Activated naive CD4-positive, alpha-beta T cell treated with anti-CD3 and anti-CD28 coated beads, Interleukin-2, amount 50 U/mL, for 16 hours (primary cell): ENCODE measurements at places on chromosomes 16 and 17.

DNA sequence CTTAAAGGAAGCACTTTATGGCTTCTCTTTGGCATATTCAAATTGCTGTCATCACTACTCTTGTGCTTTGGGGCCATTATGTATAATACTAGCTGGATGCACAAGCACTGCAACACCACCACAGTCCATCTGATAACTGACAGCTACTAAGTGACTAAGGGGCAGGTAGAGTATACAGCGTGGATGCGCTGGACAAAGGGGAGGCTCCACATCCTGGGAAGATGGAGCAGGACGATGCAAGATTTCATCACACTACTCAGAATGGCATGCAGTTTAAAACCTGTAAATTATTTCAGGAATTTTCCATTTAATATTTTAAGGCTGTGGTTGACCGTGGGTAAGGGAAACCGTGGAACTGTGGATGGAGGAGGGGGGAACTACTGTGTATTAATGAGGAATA, 25.0 kb downstream of the MPRIP start:
- DNase-seq = no peak

- no peak for DNase-seq
These were observed 15.4 kb downstream of the GPT2 start for GRCh38 chr16:46899443-46900143.

DNA sequence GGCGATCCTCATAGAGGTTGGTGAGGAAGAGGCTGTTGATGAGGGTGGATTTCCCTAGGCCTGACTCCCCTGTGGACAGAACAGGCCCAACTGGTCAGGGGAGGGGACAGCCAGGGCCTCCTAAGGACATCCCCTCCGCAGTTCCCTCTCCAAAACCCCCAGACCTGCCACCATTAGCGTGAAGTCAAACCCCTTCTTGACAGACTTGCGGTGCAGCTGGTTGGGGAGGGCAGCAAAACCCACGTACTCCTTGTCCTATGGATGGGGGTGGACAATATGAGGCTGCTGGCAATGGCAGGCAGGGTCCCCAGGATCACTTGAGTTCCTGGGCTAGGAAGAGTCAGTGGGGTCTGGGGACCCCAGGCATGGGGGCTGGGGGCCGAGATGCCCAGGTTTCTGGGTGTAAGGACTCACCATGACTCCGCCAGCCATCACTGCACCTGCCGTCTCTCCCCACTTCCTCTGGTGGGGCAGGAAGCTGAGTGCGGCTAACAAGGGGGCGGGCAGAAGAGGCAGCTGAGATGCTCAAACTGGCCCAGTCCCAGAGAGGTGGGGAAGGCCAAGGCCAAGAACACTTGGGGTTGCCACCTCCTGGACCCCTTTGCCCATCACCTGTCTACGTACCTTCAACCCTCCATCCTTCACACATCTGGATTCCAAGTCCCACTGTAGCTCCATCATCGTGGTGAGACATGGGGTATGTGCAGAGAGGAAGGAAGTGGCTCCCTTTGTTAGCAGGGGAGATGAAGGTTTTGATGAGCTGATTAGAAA, at the start of gene SEPTIN1:
Gene SEPTIN1 (minus strand): TSS at position 451 of the 771 bp plus-strand sequence. CDS start 19 bp downstream, at position 432.
- DNase-seq = peak; percentile 73

- DNase-seq = no peak
These were observed 163.8 kb upstream of the TBX2 start for GRCh38 chr17:61235827-61236197.

DNA sequence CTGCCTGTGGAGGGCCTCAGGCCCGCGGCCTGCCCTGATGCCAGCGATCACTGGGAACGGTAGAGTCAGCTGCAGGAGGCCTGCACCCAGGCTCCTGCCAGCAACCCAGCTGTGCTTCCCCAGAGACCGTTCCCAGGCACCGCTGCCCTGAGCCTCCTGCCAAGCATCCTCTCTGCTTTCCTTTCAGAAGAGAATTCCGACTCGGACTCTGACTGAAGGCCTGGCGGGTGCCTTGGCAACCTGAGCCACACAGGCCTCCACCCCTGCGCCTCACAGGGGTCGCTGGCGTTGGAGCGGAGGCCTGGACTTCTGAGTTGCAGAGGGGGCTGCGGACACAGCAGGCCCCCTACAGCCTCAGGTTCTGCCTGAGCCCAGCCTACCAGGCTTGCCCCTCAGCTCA, 7.9 kb downstream of the CMTM3 start:
- DNase-seq = no peak

DNA sequence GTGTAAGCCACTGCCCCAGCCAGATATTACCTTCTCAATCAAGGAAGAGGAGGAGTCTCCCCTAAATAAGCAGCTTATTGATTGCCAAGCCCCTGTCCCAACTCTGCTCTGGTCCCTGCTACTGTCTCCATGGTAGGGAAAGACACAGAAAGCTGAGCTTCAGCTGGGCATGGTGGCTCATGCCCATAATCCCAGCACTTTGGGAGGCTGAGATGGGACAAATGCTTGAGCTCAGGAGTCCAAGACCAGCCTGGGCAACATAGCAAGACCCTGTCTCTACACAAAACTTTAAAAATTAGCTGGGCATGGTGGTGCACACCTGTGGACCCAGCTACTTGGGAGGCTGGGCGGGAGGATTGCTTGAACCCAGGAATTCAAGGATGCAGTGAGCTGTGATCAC, 6.6 kb downstream of the JUP start:
- DNase-seq = no peak

GRCh38 chr16:52770828-52771227, 223.9 kb upstream of the TOX3 start:
- no peak for DNase-seq

DNA sequence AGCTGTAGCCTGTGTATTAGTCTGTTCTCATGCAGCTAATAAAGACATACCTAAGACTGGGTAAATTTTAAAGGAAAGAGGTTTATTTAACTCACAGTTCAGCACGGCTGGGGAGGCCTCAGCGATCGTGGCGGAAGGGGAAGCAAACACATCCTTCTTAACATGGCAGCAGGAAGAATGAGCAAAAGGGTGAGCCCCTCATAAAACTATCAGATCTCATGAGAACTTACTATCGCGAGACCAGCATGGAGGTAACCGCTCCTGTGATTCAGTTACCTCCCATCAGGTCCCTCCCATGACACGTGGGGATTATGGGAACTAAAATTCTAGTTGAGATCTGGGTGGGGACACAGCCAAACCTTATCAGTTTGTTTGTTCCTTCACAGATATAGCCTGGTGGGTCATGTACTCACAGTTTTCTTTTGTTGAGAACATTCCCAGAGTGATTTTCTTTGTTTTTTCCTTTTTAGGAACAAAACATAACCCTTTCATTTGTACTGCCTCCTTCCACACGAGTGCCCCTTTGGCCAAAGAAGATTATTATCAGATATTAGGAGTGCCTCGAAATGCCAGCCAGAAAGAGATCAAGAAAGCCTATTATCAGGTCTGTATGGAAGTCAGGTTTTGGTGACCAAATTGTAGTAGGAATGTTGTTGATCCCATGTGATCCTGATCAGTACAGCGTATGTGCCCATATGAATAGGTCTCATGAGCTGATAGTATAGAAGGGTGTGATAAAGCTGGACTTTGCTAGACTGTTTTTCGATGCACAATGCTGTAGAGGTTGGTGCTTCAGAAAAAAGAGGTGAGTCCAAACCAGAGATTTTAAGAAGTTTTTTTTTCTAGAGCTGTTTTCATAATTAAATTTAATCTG, 8.5 kb downstream of the DNAJA3 start:
- no peak for DNase-seq

- no peak for DNase-seq
These were observed 5.6 kb upstream of the BPTF start for GRCh38 chr17:67819722-67820121.

DNA sequence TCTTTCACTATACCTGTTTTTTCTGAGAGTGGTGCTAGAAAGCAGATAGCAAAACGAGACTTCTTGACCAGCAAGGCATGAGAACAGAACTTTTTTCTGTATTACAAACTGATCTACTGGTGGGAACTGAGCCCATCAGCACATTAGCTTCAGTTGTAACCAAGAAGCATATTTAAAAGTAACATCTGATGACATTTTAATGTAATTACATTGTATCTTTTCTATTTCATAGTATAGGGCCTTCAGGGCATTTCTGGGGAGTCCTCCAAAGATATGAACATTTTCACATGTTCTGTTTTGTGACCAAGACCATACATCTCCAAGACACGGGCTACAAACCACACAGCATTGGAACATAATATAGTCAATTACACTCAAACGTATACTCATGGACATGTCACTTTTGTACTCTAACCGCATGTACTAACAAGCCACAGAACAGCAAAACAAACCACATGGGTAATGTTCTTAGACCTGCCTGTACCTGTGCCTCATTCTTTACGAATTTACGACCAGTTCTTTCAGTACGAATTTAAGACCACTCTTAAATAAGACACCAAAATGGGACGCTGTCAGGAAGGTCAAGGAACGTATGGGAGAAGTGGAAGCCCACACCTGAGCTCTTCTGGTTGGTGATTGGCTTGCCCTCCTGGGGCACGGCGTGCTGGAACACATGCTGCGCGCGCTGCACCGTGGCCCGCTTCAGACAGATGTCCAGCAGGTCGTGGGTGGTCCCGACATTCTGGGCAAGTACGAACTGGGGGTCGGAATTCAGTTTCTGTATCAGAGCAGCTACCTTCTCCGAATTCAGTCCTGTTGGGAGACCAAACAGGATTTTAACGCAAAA, 825 bp downstream of the BLMH start:
- DNase-seq = peak; percentile 36

- no peak for DNase-seq
These were observed 198.5 kb upstream of the HS3ST4 start for GRCh38 chr16:25493136-25493811.

DNA sequence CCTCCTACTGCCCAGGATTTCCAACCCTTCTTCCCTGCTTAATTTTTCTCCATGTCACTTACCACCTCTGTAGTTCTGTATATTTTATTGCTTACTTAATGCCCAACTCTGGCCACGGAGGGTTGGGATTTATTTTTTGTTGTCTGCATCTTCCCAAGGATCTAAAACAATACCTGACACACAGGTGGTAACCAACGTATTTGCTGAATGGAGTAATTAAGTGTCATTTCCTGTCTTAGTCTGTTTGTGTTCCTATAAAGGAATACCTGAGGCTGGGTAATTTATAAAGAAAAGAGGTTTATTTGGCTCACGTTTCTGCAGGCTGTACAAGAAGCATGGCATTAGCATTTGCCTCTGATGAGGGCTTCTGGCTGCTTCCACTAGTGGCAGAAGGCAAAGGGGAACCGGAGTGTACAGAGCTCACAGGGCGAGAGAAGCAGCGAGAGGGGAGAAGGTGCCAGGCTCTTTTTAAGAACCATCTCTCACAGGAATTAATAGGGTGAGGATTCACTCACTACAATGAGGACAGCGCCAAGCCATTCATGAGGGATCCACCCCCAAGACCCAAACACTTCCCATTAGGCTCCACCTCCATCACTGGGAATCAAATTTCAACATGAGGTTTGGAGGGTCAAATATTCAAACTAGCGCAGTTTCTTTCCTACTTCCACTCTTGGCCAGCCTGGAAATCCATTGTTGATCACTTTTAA, 44.8 kb downstream of the ERN1 start:
- no peak for DNase-seq

- DNase-seq = no peak
These were observed 21.2 kb downstream of the SREBF1 start for GRCh38 chr17:17815436-17816200.

DNA sequence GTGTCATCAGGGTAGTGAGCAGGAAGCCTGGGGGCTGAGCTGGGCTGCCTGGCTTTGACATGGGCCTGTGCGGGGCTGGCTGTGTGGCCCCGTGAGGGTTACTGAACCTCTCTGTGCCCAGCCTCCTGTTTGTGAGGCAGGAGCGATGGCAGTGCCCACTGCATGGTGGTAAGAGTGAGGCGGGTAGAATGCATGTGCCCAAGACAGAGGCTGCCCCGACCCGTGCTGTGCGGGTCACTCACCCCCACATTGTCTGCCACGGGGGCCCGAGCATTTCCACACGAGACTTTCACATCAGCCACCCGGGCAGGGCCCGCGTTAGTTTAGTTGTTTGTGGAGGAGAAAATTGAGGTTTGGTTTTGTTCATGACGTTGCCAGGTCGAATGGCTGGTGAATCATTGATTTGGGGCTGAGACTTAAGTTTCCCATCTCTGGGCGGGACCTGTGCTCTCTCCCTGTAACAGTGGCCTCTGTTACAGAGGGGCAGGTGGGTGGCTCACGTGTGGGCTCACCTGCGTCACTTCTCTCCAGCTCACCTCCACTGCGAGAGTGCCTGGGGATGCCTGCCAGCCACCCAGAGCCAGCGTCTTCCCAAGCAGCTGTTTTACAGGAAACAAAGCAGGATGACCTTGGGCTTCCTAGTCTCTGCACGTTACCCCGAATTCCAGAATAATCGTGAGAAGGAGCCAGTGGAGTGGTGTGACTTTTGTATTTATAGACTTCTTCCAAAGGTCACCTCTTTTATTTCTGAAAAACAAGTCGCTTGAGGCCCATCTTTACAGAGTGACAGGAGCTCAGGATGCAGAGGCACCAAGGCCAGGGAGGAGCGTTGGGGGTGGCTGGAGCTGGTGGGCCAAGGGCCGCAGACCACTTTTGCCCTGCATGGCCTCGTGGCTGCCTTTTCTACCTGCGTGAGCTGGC, 150.6 kb downstream of the RPTOR start:
- no peak for DNase-seq

- DNase-seq = no peak
These were observed 23.6 kb downstream of the SDR42E1 start for GRCh38 chr16:81987706-81988105.

DNA sequence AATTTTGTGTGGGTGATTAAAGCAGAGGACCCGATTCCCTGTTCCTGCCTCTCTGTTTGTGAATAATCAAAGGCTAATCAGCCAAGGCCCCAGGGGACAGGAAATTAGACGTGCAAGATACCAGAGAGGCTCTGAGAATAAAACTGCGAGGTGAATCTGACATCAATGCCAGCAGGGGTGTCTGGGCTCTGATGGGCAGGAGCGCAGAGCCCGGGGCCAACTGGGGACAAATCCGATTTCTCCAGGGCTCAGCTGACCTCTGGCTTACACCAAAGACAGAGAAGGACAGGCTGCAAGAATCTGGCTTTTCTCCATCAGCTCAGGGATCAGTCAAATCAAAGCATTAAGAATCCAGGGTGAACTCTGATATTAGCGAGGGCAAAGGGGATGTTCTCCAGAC, 174.3 kb downstream of the XYLT1 start:
- no peak for DNase-seq

GRCh38 chr17:2263183-2264066, 40.2 kb downstream of the SMG6 start:
- DNase-seq = no peak

- no peak for DNase-seq
These were observed 4.7 kb downstream of the SGF29 start for GRCh38 chr16:28558456-28558855.

- no peak for DNase-seq
These were observed 6.0 kb downstream of the MYH4 start for GRCh38 chr17:10463402-10463801.

GRCh38 chr16:87271256-87271655, 45.9 kb downstream of the C16orf95 start:
- no peak for DNase-seq
